ENCODE measurements at places on chromosomes 13 and 19. TPM values are rescaled to one million over a fixed set of nuclear protein-coding genes. Genes with fewer than 3 reads are reported as not detected.

Gene ZNF227
- total RNA-seq = 25.0 TPM

Gene GPC6
- 4.3 TPM for total RNA-seq

Gene ZIK1
- total RNA-seq = 15.1 TPM

Gene PNMA8B
- total RNA-seq = 3.1 TPM

Gene ACP5
- 6.8 TPM for total RNA-seq

Gene LSR
- total RNA-seq = 195 TPM

Data from testis (tissue), 5 donors.